ENCODE measurements at places on chromosomes 1 and 21.

DNA sequence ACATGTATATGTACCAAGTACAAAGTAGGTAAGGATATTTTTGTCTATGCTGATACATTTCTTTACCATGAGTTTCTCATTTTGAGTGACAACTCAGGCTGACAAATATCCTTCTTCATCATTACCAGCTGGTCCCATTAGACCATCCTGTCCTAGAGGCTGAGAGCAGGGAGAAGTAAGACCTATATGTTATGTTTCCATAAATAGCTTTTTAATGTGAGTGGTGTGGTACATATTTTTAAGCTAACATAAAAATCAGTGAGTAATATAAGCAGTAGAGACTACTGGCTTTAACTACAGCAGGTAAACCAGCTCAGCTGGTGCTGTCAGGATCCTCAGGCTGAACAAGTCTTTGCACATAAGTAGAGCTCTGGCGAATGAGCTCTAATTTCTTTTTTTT, 62.4 kb downstream of the CLEC20A start:
- DNase-seq = no peak

GRCh38 chr1:213070406-213070805, 19.4 kb downstream of the RPS6KC1 start:
- DNase-seq = no peak

GRCh38 chr1:213269829-213270228, 218.8 kb downstream of the RPS6KC1 start:
- DNase-seq = no peak

DNA sequence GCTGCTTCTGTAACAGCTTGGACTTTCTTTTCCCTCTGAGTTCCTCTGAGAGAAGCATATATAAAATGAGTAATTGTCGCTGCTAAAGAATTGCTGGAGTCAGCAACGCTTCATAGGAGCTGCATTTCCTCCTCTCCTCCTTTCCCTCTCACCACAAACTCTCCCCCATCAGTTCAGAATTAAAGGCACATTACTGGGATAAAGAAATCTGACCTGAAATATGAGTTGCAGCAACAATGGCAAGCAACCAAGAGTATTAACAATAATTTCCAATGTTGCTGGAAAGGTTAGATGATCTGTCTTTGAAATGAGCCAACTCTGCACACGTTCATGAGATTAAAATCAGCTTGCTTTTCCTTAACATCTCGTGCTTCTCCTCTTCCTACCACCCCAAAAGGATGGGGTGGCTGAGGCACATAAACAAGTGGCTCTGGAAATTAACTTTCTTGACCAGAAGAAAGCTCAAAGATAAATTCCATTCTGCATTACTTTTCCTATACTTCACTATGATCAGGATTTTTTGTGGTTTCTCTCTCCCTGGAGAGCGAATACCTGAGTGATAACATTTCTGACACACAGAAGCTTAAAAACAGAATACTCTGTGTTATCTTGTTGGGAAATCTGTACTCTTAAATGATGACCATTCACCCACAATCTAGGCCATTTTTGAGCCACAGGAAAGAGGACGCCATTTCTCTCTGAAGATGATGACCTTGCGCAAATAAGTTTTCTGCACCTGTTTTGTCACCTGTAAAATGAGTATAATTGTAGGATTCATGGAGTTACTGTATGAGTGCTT, 90.2 kb downstream of the TGFBR3 start:
- no peak for DNase-seq

GRCh38 chr1:117942293-117942692, 12.8 kb downstream of the WDR3 start:
- DNase-seq = no peak

- DNase-seq = no peak
These were observed 24.5 kb upstream of the PKP1 start for GRCh38 chr1:201258763-201259230.

- DNase-seq = no peak
These were observed 4.9 kb upstream of the B4GALT3 start for GRCh38 chr1:161182214-161182613.

Measured in substantia nigra (tissue), 51 donors.